CD4-positive, alpha-beta T cell treated with Interleukin-10 for 1 hour (primary cell): ENCODE measurements at places on chromosomes 16 and 17.

- DNase-seq, result no peak
Observed at GRCh38 chr17:1539811-1540210, 22.8 kb downstream of the PITPNA start.

GRCh38 chr16:79816081-79816497, 215.6 kb upstream of the MAF start:
- DNase-seq, result no peak

- DNase-seq, result no peak
Observed at GRCh38 chr16:7976563-7976962, 613.7 kb downstream of the TMEM114 start.

GRCh38 chr16:89191033-89191900, 9.1 kb downstream of the SLC22A31 start:
- DNase-seq, result no peak

- no peak for DNase-seq
Observed at GRCh38 chr16:4426021-4426684, 485 bp downstream of the DNAJA3 start.
